ENCODE measurements at places on chromosomes 12 and 14.

DNA sequence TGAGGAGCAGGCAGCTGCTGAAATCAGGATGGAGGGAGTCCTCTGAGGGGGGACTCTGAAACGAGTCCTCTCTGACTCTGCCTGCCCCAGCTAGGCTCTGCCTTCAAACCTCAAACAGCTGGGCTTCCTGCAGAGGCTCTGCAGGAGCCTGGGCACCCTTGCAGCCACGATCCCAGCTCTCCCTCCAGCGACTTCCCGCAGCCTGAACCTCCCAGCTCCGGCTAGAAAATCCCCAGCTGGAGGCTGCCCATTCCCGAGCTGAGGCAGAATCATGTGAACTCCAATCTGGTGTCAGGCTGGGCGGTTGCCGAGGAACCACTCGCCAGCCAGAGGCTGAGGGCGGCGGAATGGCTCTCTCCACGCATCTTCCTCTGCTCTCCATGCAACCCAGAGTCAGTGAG, at the start of gene GPR68:
Gene GPR68 (minus strand): TSS at position 204 of the 401 bp plus-strand sequence. CDS start 9,654 bp downstream, outside the sequence.
- DNase-seq: no peak

DNA sequence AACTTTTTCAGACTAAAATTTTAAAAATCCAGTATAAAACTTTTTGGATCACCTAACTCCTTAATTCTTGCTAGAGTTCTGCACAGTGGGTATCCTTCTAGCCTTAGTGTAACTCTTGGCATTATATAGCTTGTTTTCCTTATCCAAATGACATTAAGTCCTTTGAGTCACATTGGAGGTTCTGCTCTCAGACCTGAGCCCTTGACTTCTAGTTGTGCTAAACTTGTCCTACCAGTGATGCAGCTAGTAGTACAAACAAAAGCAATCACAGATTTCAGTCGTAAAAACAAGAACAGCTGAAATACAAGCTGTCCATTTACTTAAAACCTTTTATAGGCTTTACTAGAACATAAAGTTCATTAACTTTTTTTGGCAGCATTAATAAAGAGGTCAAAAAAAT, 10.5 kb downstream of the ZBTB1 start:
- no peak for DNase-seq

DNA sequence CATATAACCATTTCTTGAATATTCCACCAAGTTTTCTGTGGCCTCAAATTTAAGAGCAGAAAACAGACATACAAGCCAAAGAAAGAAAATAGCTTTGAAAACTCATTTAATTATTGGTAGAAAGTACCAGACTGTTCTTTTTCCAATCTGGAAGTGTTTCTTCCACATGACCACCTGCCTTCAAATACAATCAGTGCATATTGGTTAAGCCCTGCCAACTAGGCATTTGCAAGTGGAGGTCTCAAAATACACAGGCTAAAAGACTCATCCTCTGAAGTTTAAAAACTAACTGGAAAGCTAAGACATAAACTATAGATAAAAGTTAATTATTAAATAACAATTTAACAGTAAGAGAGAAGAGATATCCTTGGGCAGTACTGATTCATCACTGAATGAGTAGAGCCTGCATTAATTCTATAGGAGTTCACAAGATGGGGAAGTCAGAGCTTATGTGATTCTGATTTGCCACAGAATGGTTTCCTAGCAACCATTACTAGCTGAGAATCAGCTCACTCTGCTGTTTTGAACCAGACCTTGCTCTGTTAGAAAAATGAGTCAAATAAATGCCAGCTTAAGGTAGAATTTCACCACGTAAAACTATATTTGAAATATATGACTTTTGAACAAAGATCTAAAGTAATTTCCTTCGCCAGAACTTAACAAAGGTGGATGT, 433.8 kb downstream of the FUT8 start:
- no peak for DNase-seq

- DNase-seq: no peak
These were observed 355.4 kb upstream of the FAR2 start for GRCh38 chr12:28793581-28794151.

DNA sequence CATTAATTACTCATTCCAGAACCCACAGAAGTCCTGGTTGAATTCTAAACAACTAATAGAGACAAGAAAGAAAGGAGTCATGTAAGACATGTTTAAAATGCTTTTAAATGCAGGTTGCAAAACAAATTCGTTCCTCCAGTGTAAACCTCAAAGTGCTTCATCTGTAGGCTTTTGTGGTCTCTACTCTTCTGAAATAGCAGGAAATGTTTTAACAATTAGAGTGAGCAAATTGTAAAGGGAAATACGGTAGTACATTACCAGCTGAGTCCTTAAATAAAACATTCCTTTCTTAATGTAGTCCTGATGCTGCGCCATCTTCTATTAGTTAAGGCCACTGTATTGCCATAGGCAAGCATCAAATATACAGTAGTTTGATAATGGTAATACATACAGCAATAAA, 1934.2 kb upstream of the SEL1L start:
- DNase-seq: no peak

DNA sequence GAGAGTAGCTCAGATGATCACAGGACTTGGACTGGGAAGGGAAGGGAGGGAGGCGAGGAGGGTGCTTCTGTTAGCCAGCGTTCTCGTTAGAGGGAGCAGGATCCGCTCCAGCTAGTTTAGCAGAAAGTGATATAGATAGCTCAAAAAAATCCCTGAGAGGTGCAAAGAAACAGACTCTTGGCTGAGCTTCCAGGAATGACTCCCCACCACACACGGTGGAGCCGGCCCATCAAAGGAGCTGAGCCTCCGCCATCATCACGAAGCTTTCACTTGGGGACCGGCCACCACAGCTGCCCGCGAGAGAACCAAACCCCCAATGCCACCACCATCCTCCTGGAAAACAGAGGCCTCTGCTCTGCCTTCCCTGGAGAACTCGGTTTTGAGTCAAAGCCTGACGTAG, 124.6 kb upstream of the BCL2L14 start:
- no peak for DNase-seq

Measured in stimulated activated CD8-positive, alpha-beta memory T cell treated with anti-CD3 and anti-CD28 coated beads, Interleukin-15, amount 100 ng/mL, for 48 hours (primary cell).